Stimulated activated CD4-positive, alpha-beta T cell treated with anti-CD3 and anti-CD28 coated beads, Interleukin-2, amount 100 ng/mL, for 24 hours (primary cell): ENCODE measurements at places on chromosomes 7 and 10.
A peak's percentile ranks its signal among the peaks of the same experiment; 100 is the strongest.

GRCh38 chr7:139960157-139960556 is 102.6 kb downstream of the PARP12 start:
- DNase-seq: no peak

GRCh38 chr7:95424716-95425115 is 10.1 kb downstream of the PON2 start:
- DNase-seq: no peak

DNA sequence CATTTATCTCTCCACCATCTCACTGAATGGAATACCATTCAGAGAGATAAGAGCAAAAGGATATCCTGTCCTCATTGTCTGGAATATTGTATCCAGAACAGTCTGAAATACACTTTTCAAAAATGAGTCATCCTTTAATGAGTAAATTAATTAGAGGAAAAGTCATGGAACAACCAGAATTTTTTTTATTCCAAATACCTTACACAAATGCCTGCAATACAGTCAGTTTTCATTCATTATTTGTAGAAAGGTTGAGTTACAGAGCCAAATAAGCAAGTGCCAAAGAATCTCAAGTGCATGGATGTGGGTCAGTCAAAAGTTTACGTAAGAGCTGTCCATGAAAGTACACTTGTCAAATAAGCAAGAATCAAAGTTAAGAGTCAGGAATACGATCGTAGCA is 482.6 kb downstream of the IPMK start:
- no peak for DNase-seq

DNA sequence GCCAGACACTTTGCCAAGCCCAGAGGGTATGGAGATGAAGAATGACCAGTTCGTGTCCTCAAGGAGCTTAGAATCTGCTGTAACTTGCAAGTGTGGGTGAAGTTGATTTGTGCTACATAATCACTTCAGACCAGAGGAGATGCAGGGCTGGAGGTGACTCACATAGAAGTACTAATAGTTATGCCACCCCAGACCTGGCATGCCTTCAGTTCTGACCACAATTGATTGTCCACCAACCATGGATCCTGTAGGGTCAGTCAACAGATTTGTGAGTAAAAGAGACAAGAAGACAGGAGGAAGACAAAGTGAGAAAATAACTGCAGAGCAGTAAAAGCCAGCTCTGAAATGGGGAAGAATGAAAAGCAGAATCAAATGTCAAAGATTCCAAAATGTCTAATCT is 51.2 kb upstream of the BMPER start:
- DNase-seq: no peak

DNA sequence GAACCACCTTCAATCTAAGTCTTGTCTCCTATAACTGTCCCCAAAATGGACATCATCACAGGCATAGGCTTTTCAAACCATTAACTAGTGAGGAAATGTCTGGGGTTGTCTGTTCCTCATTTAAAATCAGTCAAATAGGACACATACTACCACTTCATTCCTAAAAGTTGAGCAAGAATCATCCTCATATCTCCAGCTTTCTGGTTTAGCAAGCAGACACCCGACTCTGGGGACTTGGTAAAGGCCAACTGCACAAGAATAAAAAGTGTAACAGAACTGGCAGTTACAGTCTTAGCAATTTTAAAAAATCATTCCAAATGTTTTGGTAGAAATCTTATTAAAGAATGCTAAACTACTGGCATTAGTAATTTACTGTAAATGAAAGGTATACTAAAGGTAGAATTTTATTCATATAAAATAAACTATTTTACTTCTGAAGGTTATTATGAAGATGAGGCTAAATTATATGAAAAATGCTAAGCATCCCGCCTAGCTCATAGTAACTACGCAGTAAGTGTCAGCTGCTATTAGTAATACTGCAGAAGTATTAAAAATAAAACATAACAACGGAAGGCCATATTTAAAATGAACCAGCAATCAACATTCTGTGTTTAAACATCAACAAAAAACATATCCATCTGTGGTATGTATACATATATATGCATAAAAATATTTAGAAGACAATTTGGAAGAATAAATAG is 60.8 kb downstream of the ZNF438 start:
- no peak for DNase-seq

GRCh38 chr10:72083790-72084459 is 4.4 kb downstream of the SPOCK2 start:
- DNase-seq: peak; percentile 71

DNA sequence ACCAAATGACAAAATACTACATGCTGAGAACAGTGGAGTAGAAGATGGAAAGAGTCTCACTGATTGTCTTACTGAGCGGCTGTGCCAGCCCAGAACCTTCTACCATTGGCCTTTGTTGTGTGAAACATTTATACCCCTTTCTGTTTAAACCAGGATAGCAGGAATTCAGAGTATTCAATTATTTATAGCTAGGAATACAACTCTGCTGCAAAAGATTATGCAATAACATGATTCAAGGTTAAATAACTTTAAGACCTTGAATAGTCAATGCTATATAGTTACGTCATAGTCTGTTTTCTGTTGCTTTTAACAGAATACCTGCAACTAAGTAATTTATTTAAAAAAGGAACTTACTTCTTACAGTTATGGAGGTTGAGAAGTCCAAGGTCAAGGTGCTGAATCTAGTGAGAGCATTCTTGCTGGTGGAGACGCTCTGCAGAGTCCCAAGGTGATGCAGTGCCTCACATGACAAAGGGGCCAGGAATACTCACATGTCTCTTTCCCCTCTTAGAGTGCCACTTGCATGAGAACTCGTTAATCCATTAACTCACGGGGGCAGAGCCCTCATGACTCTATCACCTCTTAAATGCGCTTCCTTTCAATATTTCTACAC is 371.8 kb downstream of the MDFIC start:
- DNase-seq: no peak

DNA sequence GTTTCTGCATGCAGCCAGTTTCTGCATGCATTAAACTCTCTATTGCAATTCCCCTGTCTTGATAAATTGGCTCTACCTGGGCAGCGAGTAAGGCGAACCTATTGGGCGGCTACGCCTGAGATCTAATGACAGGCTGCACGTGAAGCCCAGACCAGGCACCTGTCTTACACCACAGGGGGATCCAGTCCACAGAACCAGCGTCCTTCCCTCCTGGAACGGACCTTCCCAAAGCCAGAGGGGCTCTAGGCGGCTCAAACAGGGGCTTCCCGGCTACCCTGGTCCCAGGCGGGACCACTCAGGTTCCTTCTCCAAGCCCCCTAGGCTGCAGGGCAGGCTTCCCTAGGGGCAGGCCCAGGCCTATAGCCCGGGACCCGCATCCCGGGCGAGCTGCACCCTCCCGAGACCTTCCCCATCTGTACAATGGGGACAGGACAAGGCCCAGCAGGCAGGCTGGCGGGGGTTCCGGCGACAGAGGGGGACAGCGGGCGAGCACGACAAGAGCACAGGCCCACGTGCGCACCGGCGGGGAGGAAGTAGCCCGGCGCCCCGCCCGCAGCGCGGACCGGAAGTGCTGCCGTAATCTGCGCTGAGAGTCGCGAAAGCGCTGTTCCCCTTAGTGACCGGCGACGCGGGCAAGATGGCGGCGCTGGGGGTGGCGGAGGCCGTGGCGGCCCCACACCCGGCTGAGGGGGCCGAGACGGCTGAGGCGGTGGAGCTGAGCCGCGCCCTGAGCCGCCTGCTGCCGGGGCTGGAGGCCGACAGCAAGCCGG is at the start of gene DNAAF5:
Gene DNAAF5, plus strand, starts transcription at position 616 of the 770 bp plus-strand sequence. Its CDS starts 22 bp downstream, at position 638.
- peak; percentile 89 for DNase-seq

DNA sequence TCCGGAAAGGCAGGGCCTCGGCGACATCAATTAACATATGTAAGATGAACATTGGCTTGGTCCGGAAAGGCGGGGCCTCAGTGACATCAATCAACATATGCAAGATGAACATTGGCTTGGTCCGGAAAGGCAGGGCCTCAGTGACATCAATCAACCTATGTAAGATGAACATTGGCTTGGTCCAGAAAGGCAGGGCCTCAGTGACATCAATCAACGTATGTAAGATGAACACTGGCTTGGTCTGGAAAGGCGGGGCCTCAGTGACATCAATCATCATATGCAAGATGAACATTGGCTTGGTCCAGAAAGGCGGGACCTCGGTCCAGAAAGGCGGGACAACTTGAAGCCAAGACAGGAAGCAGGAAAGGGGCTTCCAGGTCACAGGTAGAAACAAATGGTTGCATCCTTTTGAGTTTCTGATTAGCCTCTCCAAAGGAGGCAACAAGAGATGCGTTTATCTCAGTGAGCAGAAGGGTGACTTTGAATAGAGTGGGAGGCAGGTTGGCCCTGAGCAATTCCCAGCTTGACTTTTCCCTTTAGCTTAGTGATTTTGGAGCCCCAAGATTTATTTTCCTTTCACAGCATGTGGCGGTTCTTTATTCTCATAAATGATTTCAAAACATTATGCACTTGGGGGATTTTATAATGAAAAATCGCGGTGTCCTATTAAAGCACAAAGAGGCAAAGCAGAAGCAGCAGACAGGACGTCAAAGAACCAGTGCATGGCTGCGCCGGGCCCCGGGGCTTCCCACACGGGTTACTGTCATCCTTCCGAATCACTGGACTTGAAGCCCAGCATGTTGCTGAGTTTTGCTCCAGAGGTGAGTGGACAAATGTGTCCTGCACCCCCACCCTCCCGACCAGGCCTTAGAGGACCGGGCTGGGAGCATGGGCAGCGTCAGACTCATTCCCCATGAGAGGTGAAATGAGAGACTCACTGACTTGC is 43.1 kb upstream of the EN2 start:
- no peak for DNase-seq

- DNase-seq: no peak
These were observed 72.0 kb downstream of the RNF216 start for GRCh38 chr7:5709347-5709950.

- DNase-seq: no peak
These were observed 18.3 kb downstream of the ARMC3 start for GRCh38 chr10:22945934-22946673.

DNA sequence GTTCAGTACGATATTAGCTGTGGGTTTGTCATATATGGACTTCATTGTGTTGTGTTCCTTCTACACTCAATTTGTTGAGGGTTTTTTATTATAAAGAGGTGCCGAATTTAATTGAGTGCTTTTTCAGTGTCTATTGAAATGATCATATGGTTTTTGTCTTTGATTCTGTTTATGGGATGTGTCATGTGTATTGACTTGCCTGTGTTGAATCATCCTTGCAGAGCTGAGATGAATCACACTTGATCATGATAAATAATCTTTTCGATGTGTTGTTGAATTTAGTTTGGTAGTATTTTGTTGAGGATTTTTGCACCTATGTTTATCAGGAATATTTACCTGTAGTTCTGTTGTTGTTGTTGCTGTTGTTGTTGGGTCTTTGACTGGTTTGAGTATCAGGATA is 39.8 kb downstream of the ATOH7 start:
- no peak for DNase-seq

- DNase-seq: no peak
These were observed 196.7 kb downstream of the SDK1 start for GRCh38 chr7:3497796-3498195.

DNA sequence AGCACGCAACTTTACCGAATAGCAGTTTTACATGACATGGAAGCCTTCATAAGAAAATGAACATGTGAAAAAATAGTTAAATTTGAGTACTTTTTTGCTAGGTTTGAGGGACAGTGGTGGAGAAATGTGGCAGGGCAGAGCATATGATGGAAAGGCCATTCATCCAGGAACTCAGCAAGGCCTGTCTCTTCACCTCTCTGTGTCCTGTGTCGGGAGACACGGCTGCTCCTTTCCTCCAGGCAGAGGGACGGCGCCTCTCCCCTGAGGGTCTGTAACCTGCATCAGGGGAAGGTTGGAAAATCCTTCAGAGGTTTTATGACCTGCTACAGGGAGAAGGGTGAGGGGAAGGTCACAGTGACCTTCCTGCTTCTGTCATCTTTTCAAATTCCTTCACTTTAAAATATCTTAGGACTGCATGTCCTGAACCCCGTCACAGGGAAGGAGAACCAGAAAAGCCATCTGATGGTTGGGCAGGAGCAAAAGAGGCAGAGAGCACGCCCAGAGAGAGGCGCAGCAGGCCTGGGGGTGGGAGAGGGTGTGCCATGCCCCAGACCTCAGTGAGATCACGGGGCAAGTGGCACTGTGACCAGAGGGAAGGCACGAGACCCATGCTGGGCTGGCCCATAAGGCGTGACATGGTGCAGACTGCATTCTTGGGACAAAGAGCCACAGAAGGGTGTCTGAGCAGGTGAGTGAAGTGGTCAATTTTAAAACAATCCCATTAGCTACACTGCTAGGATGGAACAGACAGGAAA is 44.0 kb downstream of the GSDME start:
- no peak for DNase-seq

- no peak for DNase-seq
These were observed 43.5 kb upstream of the LEP start for GRCh38 chr7:128197589-128197988.

DNA sequence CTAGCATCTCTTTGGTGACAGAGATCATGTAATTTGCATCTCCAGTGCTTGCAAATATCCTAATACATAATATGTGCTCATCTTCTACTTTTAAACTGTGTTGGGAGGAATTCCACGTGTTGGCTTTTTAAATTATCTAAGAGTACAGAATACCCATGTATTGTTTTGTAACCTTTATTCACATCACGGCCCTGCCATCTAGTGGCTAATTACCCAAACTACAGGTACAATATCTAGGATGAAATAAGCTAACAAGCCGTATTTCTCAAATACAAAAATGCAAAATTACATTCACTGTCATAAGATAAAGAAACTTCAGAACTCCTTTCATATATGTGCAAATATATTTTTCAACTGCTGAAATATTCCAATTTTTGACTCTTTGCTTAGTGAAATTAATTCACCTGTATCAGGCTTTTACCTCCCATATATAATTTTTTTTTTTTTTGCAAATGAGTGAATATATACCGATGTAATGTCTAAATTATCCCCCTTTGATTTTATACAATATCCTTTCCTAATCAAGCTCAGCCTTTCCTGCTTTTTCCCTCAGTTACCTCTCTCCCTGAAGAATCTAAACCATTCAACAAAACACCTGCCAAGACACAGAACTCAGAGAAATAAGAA is 30.3 kb upstream of the LSM8 start:
- DNase-seq: peak; percentile 2

GRCh38 chr10:3932597-3933375 is 147.8 kb upstream of the KLF6 start:
- no peak for DNase-seq

DNA sequence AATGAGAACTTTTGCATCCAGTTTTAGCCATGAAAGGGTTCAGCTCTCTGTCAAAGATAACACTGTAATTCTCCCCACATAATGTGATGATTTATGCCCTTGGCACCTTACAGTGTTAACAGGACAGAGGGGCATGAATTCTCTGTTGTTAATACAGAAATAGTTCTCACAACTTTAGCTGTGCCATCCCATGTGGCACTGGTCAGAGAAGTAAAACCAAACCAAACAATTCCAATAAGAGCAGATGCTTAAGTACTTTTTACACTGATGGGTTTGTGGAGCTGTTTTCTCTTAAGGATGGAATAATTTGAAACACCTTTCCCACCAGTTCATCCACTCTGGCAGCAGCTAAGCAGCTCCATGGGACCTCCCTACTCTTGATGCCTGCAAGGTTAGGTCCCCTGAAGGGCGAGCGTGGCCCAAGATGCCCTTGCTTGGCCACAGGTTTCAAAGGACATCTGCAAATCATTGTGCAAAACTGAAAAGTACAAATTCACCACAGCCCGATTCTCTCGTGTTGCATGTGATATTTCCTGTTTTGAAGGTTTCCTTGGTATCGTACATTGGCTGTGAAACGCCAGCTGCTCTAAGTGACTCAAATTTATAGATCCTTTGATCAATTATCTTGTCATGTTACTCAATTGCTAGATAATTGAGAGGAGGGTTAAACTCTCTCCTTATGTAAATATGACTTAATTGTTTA is 82.5 kb upstream of the CREB5 start:
- DNase-seq: no peak
